ENCODE measurements at places on chromosomes 11 and 22.
A peak's percentile ranks its signal among the peaks of the same experiment; 100 is the strongest.

DNA sequence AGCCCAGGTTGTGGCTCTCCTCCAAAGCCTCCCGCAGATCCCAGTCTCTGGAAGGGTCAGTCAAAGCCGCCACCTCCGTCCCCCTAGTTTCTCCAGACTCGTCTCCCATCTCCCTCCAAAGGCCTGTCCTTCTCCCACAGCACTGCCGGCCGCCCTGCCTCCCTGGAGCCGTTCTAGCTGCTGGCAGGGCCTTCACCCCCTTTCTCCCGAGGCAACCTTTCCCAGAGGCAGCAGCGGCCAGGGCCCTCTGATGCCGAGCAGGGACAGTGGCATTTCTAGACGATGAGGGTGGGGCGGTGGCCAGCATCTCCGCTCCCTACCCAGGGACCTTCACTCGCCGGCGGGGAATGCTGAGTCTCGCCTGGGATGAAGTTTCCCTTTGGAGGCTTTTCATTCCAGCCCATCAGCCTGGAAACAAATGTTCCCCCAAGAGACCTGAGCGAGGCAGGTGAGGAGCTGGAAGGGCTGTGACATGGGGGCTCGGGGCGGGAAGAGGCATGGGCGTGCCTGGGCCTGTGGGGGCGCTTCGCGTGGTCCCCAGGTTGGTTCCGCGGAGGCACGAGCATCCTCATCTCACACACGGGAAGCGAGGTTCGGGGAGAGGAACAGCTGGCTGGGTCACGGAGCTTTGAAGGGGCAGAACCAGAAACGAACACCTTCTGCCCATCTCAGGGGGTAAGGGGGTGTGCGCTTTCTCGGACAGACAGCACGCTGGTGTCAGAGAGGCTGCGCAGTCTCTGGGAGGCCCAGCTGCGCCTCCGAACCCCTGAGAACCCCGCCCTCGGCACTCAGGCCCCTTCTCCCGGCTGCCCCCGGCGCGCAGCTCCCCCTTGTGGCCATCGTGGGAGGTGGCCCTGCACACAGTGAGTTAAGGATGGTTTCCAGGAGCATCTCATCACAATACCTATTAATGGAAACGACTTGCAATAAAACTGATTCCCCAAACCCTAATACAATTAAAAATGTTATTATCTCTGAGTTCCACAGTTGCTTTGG lies 18.1 kb upstream of the KLHL35 start:
- DNase-seq = peak; percentile 52

DNA sequence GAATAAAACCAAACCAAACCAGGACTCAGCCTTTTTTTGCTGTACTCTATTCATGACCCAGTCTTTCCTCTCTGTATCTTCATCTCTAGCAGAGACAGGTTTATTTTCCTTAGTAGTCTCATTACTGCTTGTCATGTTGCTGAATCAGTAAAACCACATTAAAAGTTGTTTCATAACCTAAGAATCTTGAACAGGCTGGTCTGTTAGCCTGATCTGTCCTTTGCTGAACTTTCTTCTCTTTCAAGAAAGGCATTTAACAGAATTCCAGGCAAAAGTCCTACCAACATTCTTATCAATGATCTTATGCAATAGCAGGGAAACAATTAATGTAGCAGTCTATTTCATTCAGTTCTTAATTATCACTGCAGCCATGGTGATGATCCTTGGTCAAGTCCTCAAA lies 197.7 kb downstream of the CASP12 start:
- no peak for DNase-seq

- no peak for DNase-seq
Measured at GRCh38 chr11:43234881-43235280, 76.9 kb upstream of the API5 start.

DNA sequence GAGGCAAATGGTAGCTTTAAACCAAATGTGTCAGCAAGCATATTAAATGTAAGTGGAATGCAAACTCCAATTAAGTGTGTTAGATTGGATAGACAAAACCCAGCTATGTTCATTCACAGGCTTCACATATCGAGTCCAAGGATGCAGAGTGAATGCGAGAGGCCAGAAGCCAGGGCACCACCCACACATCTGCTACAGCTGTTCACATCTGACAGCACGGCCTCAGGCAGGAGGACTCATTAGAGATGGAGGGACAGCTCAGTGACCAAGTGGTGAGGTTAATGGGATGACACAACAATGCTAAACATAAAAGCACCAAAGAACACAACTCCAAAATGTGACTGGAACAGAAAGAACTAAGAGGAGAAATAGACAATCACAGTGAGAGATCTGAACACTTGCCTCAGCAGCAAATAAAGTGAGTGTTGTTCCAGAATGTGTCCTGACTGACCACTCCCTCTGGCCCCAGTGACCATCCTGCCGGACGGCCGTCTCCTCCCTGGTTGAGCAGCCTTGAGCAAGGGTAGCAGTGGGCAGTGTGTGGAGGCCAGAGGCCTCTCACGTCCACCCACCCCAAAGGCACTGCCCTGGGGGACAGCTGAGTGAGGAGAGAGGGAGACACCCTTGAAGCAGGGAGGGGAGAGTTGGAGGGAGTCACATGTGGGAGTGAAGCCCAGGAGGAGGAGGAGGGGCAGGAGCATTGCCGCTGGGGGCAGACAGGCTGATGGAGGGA lies 23.8 kb downstream of the ALG12 start:
- peak; percentile 27 for DNase-seq

GRCh38 chr11:28296426-28296825 lies 188.2 kb downstream of the METTL15 start:
- no peak for DNase-seq

Data from ELF-1 (cell line).